ENCODE measurements at places on chromosomes 12 and 14. TPM values are rescaled to one million over a fixed set of nuclear protein-coding genes. Genes with fewer than 3 reads are reported as not detected.

The TAS2R31 gene
- total RNA-seq = not detected

The VPS29 gene
- 33.5 TPM for total RNA-seq

GRCh38 chr14:70828188-70828587, 18.9 kb upstream of the MAP3K9 start:
- DNase-seq = no peak

GRCh38 chr14:53964249-53964648, 7.6 kb upstream of the BMP4 start:
- DNase-seq = no peak

GRCh38 chr14:47674543-47675465, 601 bp downstream of the MDGA2 start:
- DNase-seq = no peak

- no peak for DNase-seq
These were observed 11.4 kb downstream of the CLECL1 start for GRCh38 chr12:9721394-9722092.

DNA sequence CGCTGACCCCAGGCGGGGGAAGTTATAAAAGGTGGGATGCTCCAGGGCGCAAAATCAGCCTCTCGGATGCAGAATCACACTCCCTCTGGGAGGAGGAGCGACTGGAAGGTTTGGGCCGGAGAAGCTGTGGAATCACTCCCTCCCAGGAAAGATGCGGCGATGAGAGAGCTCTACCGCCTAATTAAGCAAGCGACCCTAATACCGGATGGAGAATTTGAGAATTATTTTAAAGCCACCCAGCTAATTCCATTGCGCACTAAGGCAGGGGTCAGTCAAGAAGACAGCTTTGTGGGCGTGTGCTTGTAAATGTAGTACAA, 1.9 kb downstream of the COL2A1 start:
- no peak for DNase-seq

DNA sequence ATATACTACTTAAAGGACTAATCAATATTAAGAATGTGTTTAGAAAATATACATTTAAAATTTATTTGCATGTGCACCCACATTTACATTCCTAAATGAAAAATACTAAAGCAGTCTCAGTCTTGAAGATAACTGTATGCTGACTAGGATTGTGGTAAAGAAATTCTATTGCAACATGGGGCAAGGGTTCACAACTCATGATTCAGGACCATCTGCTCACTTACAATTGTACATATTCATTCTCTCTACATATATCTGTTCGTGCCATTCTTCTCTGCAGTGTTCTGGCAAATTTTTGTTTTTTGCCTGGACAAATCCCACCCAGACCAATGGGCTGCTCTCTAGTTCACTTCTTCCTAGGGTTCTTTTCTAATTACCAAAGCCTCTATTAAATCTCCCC, 417.2 kb upstream of the NOVA1 start:
- no peak for DNase-seq

DNA sequence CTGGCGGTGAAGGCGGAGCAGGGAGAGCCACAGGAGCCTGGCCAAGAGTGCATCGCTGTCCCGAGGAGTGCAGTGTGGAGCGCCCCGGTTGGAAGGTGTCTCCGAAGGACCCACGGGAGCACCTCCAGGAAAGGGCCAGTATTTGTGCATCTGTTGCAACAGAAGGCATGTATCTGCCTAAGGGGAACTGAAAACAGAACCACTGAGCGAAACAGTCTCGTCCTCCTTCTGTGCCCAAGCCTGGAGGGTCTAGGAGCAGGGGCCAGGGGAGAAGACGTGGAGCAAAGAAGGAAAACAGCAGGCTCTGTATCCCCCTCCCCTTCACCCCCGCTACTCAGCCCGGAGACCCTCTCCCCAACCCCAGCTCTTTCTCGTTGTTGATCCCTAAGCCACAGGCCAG, 5.3 kb upstream of the LRRC10 start:
- no peak for DNase-seq

The PTPN21 gene
- total RNA-seq = 1.5 TPM

GRCh38 chr12:113302466-113302865, 32.4 kb downstream of the SLC8B1 start:
- DNase-seq = no peak

- DNase-seq = peak; percentile 54
These were observed 457.7 kb upstream of the TMEM132C start for GRCh38 chr12:127809275-127809674.

The DHH gene
- not detected for total RNA-seq

- DNase-seq = peak; percentile 40
These were observed 11.1 kb upstream of the TMTC1 start for GRCh38 chr12:29794862-29795261.

GRCh38 chr12:29428633-29429032, 47.7 kb upstream of the ERGIC2 start:
- no peak for DNase-seq

DNA sequence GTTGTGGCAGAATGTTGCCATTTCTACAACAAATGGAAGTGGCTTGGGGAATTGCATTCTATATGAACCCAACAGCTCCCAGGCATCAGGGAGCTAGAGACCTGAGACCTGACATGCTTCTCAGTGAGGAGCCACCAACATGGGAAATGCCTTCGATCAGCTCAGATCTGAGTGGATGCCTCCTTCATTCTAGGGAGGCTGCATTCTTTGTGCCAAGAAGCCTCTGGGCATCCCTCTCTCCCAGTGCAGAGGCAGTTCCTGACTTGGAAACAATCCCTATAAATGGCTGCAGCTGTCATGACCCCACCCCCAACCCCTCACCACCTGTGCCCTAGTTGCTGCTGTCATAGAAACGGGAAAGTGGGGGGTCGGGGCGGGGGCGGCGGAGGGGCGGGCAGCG, 196.3 kb downstream of the PPM1H start:
- no peak for DNase-seq

The RFC5 gene
- total RNA-seq = 28.9 TPM

DNA sequence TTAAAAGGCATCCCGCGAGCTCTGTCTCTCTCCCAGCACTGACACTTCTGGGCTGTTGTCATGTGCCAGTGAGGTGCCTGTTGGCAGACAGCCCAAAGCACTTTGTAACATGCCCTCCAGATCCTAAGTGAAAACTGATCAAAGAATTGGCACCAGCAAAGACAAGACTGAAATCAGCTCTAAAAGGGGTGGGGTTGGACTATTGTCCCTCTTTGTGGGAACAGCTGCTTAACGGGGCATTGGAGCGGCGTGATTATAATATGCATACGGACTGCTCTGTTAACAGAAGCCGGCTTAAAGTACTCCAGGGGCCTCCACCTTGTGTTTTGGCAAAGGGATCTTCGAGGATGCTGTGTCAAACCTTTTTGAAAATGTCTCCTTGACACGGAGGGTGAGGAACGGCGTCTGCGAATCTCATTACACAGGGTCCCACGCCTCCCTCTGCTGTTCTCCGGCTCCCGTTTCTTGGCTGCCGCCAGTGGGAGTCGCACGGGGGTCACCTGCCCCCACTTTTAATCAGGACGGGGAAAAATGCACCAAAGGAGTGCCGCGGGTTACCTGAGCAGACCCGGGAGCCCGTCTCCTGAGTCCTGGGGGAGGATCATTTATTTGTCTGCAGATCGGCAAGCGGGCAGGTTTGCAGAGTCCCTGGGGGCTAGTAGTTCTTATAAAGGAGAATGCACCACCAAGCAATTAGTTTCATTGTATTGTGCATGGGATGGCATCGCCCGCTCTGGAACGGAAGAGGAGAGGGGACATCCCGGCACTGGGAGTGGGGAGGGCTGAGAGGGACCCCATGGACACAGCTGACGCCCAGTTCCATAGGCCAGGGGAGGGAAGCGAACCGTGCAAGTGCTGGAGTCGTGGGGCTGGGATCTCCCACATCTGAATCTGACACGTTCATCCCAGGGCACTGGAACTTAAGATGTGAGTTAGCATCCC, 44.3 kb downstream of the SPRING1 start:
- DNase-seq = no peak

GRCh38 chr14:64496764-64497163, 6.9 kb downstream of the ZBTB25 start:
- DNase-seq = no peak

DNA sequence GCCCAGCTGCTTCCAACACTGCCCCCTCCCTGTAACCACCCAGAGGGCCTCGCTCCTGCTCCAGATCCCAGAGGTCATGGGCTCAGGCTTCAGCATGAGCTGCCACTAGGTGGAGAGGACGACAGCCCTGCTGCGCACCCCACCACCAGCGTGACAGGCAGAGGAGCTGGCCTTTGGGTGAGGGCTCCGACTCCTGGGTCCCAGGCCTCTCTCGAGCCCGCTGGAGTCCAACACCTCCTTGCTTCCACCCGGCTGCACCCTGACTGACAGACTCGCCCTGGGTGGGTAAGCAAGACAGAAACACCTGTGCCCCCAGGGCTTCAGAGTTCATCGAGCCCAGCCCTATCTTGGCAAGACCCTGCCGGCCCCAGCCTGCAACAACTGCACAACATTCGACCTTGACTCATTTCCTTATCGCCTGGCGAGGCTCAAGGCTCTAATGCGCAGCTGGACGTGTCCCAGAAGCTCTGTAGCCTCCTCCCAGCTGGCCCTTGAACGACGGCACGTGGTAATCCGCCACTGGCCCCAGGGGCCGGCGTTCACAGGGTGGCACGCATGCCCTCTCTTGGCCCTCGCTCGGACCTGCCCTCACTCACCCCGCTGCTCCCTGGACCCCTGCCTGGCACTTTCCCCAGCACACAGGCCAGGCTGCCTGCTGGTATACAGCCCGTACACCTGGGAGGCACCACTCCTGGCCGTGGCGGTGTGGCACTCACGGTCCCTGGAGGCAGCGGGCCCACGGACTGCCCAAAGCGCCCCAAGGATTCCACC, 28.0 kb downstream of the VPS37B start:
- DNase-seq = no peak

DNA sequence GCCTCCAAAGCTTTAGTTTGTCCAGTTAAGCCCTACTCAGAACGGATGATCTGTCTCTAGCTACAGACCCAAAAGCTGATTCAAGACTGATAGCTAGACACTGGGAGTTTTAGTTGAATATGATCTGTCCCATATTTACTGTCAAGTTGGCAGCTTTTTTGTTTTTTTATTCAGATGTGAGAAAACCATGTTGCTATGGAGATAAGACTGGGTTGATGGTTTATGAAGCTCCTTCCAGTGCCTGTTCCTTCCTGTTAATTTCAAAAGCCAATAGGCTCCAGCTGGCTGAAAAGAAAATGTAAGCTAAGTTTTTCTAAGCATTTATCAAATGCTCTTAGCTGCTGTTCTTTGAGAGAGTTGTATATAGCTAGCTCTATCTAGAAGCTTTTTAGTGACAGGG, 4.7 kb downstream of the DYNLL1 start:
- no peak for DNase-seq

The INHBC gene
- not detected for total RNA-seq

The BCL2L2 gene
- total RNA-seq = 7.1 TPM

GRCh38 chr12:54127538-54128259, 61.1 kb downstream of the SMUG1 start:
- no peak for DNase-seq

The ACSM4 gene
- total RNA-seq = not detected

DNA sequence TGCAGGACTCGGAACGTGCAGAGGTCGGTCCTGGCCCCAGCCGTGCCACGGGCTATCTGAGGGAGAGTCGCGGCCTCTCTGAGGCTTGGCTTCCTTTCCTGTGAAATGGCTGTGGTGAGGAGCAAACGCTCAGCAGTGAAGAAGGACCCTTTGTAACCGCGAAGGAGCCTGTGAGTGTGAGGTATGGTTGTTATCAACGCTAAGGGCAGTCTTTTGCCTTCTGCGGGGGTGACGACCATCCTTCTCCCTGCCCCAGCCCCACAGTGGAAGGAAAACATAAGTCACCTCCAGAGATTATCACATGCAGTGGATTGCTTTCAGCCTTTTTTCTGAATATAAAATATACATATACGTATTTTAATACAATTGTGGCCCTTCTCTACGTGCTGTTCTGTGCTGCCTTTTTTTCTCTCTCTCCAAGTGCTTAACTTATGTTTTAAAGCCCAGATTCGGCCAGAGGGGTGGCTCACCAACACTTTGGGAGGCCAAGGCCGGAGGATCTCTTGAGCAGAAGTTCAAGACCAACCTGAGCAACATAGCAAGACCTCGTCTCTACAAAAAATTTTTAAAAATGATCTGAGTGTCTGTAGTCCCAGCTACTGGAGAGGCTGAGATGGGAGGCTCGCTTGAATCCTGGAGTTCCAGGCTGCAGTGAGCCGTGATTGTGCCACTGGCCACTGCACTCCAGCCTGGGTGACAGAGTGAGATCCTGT, 17.4 kb downstream of the TAMALIN start:
- no peak for DNase-seq

GRCh38 chr14:51370758-51371386, 130.8 kb downstream of the TMX1 start:
- no peak for DNase-seq

DNA sequence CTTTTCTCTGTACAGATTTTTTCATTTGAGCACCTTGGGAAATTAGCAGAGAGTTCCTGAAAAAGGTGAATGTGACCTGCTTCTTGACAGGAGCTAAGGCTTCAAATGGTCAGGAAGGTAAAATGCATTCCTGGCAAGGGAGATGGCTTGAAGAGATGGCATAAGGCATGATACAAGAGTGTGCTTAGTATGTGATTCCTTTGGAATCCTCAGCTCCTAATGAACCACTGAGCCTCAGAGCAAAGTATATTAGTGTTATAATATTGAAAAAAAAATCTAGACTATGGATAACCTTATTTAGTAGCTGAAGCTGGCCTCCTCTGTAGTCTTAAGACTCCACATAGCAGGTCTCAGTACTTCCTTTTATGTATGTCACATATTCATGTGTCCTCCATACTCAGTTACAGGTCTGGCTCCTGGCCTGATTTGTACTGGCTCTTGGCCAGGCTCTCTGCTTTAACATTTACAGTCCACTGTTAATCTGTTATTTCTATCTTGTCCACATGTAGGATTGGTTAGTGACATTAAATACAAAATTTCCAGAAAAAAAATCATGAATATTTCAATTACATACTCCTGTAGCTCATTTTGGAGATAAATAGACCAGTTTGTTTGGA, 17.9 kb downstream of the TOGARAM1 start:
- DNase-seq = no peak

The LUM gene
- 94.9 TPM for total RNA-seq

- peak; percentile 64 for DNase-seq
These were observed 21.6 kb upstream of the CACNA2D4 start for GRCh38 chr12:1939801-1940607.

The KRT79 gene
- total RNA-seq = not detected
